Activated naive CD4-positive, alpha-beta T cell treated with anti-CD3 and anti-CD28 coated beads for 36 hours (primary cell): ENCODE measurements at places on chromosomes 5 and 9.

DNA sequence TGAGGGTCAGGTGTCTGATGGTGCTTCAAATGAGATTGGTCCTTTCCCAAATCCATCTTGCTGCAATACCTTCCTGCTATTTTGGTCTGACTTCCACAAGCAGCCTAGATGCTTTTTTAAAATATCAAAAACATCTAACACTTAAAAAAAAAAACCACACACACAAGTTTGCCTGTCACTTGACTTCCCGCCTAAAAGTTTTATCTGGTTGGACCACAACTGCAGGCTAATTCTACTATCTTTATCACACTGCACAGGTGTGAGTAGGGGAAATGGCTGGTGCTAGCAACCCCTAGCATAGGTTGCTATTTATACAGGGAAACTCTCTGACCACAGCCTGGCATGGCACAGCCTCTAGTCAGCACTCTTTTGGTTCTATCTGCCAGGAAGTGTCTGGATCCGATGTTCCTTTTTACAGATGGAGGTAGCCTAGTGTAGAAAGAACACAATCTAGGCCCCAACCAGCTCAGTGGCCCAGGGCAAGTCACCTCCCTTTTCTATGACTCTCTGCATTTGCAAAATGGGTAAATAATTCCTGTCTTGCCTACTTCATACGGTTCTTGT lies at the start of gene HEMGN:
TSS of gene HEMGN (minus strand) at position 92 of the 564 bp plus-strand sequence. CDS start at position 56, 36 bp downstream.
- DNase-seq = peak; percentile 72

GRCh38 chr5:8060235-8060952 lies 191.4 kb downstream of the MTRR start:
- no peak for DNase-seq

DNA sequence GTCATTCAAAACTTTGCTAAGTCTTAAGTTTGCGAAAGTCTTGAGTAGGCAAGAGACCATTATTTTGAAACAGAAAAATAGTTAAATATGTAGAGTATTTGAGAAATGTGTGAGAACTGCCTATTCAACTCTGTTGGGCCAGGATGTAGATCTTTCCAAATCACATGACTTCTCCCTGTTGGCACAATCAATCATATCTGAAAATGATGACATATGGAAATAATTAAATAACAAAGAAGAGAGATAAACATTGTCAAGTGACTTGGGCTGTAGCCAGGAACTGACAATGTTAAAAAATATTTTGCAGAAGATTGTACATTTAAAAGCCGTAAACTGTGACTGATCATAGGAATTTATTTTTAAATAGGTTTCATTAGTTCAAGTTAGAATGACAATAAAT lies 104.6 kb upstream of the IL6ST start:
- no peak for DNase-seq

- no peak for DNase-seq
Measured at GRCh38 chr5:14286574-14287421, 143.7 kb downstream of the TRIO start.

DNA sequence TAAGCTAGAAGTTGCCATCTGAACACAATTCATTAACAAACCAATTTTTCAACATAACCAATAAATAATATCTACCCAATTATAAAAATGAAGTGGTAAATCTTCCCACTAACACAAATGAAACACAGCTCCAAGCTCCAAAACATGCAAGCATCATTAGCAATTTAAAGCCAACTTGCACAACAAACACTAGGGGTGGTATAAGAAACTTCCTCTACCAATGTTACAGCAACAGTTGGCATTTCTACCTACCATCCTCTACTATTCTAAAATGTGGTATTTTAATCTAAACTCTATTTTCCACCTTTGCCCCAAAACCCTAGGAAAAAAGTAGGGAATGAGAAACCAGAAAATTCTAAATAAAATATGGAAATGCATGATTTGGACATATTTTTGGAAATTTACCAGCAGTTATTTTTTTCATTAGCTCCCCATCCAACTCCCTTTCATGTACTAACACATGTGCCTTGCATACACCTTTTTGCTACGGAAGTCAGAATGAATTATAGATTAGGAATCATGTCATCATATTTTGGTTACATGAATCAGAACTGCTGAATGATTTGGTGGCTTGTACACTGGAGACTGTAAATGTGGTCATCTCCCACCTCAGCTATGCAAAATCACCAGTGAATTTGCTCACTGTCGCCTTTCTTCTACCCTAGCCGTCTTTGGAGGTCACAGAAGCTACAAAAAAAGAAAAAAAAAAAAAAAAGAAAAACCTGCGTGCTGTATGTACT lies 4.1 kb downstream of the NR6A1 start:
- no peak for DNase-seq

DNA sequence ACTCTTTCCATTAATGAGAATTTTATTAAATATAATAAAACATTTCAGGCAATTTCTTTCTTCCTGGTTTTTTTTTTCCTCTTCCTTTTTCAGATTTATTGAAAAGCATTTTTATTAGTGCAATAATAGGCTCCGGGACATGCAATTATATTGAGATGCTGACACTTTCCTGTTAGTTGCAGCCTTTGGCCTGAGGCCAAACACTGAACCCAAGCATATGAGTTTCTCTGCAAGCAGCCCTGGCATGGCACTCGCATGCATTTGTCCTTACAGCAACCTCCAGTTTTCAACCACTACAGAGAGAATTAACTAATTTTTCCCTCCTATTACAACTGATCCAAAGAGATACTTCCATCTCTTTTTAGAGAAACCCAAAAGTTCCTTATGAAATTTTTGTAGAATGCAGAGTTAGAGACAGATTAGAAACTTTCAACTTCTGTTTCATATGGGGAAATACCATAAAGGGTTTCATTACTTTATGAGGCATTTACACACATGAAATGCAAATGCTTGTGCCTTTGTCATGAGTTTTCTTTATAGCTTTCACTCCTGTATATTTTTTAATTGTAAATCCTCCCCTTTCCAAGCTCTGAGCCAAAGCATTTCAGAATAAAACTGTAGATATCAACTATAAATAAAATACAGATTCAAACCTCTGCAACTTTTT lies 183.0 kb downstream of the CETN3 start:
- DNase-seq = no peak

- DNase-seq = no peak
Measured at GRCh38 chr5:125112196-125112595, 365.8 kb upstream of the ZNF608 start.

DNA sequence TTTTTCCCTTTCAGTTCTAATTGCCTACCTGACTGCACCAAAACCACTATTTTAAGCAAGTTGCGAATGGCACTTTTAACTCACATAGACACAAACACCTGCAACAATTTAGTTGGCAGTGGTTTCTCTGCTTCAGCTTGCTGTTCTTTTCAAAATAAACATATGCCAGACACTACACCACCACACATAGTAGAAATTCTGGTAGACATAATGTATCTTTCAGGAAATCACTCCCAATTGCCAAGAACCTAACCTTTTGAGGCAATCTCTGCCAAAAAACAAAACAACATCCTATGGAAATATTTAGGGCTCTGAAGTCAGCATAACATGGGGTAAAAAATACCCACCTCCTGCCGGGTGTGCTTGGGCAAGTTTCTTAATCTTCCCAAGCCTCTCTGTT lies 27.7 kb downstream of the GLIS3 start:
- DNase-seq = no peak

GRCh38 chr5:2253040-2253975 lies 370.6 kb upstream of the IRX4 start:
- DNase-seq = no peak

DNA sequence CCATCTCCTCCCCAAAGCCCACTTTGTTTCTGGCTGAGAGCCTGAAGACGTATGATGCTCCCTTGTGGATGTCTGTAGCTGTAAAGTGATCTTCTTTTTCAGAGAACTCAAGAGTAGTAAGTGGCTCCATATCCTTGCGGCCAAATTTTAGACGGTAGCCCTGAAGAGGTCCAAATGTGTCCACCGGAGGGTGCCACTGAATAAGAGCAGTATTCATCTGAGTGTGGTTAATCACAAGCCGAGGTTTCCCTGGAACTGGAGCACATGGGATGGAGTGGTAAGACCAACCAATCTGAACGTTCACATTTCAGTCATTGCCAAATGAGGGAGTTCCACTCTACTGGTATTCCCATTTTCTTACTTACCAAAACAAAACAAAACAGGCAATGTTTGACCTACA lies 686.5 kb upstream of the DMAC1 start:
- DNase-seq = peak; percentile 23
